ENCODE measurements at places on chromosomes 12 and 14.

- no peak for DNase-seq
Observed at GRCh38 chr14:46306267-46306666, 345.3 kb downstream of the RPL10L start.

GRCh38 chr12:65685514-65685913 lies 138.8 kb upstream of the HMGA2 start:
- peak; percentile 36 for DNase-seq

- no peak for DNase-seq
Observed at GRCh38 chr12:85956081-85956480, 82.0 kb downstream of the NTS start.

- no peak for DNase-seq
Observed at GRCh38 chr12:54984658-54985376, at the start of gene TESPA1. TESPA1 (minus strand) TSS chr12:54984762; CDS start chr12:54974562, 10,200 bp downstream.

All from AG08395 (cell line).